ENCODE measurements at places on chromosomes 16 and 17.
A peak's percentile ranks its signal among the peaks of the same experiment; 100 is the strongest.

- no peak for DNase-seq
Observed at GRCh38 chr16:48161906-48162305, 6.1 kb upstream of the ABCC12 start.

GRCh38 chr17:36920032-36921005 lies 17.0 kb upstream of the LHX1 start:
- no peak for DNase-seq

GRCh38 chr17:41777574-41778188 lies 8.8 kb downstream of the JUP start:
- DNase-seq: peak; percentile 79

DNA sequence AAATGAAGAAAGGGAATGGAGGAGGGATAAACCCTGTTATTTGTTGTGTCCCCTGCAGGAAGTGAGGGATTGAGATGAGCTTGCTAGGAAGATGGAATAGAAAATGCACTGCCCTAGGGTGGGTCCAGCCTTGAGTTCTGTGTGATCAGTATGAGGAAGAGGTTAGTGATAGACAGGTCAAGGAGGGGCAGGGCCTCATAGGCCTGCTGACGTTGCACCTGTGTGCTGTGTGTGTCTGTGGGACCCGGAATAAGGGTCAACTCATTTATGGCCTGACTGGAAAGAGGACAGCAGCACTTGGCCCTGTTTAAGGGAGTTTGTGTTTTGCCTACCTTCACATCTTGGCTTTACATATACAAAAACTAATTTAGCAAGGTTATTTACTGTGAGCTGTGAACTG lies 26.3 kb downstream of the DEF8 start:
- no peak for DNase-seq

DNA sequence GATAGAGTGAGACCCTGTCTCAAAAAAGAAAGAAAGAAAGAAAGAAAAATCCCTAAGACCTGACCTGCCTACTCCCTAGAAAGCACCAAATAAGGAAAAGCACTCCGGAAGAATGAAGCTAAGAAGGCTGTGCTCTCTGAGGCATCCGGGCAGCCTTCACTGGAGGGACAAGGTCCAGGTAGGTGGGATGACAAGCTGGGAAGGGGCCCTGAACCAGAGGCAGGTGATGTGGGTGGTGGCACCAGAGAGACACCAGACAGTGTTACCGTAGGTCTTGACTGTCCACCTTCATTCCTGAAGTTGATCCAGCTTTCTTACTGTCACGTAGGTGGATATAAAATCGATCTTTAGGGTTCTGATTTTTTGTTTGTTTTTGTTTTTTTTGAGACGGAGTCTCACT lies 26.3 kb downstream of the SMTNL2 start:
- no peak for DNase-seq

DNA sequence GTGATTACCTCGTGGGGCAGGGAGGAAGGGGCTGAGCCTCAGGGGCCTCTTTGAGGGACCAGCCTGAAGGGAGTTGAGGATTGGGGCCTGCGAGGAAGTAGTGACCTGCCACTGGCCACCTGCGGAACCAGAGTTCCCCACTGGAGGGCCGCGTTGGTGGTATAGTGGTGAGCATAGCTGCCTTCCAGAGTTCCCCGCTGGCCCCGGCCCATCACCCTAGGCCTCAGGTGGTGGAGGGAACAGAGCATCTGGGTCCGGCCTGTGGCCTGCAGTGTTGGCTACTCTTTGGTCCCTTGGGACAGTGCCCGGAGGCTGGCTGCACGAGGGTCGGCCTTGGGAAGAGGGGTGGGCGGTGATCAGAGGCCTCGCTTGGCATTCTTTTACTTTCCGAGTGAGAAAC lies 20.5 kb downstream of the MGAT5B start:
- DNase-seq: no peak

DNA sequence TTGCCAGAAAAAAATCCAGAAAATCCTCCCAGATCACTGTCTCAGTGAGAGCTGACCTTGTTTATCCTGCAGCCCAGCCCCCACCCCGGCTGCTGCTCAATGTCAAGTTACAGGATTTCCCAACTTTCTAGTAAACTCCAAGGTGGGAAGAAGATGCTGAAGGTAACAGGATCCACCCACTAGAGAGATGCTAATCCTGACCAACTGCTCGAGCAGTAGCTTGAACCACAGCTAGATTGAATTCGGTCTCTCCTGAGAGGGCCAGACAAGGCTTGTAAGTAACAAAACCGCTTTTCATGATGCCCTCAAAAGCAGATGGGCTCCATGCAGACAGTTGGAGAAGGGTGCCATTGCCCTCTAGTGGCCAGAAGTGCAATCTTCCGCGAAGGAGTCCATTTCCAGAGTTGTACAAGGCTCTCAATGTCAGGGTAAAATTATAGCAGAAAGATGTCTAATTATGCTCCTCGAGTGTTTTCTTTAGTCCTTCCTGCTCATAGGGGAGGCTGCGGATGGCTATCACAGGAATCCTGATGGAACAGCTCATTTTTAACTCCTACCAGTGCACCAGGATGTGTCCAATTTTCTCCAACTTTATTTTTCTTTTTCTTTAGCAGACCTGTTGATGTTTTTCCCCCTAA lies 3.9 kb downstream of the CDH11 start:
- DNase-seq: peak; percentile 80

GRCh38 chr17:45146166-45146565 lies 2.1 kb upstream of the HEXIM1 start:
- no peak for DNase-seq

GRCh38 chr16:74751658-74752057 lies 23.0 kb downstream of the FA2H start:
- DNase-seq: no peak

DNA sequence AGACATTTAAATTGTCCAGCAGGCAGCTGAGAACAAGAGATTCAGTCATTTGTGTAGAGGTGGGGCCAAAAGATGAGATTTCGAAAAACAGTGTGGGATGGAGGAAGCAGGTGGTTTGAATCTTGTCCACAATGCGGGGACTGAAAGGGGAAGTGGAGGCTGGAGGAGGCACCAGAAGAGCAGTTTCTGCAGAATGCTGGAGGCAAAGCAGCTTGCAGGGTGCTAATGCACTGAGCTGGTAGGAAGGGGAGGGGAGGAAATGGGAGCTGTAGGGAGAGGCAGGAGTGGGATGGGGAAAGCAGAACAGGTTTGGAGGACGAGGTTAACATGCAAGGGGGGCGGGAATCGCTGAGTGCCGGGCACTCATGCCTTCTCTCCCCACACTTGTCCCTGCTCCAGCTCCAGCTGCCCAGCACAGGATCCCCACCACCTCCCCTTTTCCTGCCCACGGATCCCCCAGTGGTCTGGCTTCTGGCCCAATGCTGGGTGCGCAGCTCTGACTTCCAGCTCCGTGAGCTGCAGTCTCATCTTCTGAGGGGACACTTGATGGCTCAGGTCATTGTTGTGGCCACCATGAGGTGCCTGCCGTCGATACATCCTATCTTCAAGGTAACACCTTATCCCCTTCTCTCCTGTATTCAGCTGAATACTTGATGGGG lies 9.4 kb downstream of the C17orf100 start:
- DNase-seq: no peak

- no peak for DNase-seq
Observed at GRCh38 chr17:50631195-50631907, 3.3 kb upstream of the ABCC3 start.

- no peak for DNase-seq
Observed at GRCh38 chr17:6677158-6677831, 25.7 kb downstream of the C17orf100 start.
